Activated T-helper 9 cell treated with anti-CD3 and anti-CD28 coated beads, Interleukin-2, amount 50 U/mL, for 16 hours (primary cell): ENCODE measurements at places on chromosomes 12 and 14.

GRCh38 chr12:91364471-91365184 is 182.0 kb upstream of the DCN start:
- no peak for DNase-seq

- no peak for DNase-seq
These were observed 9.2 kb downstream of the EXOC3L4 start for GRCh38 chr14:103103461-103104388.

DNA sequence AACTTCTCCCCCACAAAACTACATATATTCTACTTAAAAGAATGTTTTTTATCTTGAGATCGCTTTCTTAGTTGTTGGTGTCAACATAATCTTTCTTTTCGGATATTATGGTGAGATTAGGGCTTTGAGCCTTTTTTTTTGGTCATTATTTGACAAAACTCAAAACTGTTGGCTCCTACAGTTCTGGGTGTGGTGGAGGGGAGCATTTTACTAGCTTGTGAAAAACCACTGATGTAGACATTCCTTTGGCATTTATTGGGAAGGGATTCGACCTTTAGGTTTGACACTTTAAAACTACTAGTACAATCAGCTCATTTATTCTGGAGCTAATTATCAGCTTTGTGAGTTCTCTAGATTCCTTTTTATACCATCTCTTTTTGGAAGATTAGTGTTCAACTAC is 24.4 kb downstream of the MSRB3 start:
- no peak for DNase-seq

DNA sequence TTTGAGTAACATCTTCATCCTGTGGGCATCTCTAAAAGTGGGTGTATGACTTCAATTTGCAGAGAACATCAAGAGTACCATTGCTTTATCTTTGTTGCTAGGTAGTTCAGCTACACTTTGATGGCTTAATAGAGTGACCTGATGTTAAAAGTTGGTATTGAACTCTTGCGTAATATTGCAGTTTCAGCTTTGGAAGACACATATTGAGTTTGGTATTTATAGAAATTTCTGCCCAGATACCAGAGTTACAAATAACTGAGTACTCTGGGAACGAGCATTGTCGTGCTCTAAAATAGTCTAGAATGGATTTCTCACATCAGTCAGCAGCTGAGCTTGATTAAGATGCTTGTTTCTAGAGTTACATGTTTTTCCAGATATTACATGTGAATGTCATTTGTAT is 24.8 kb upstream of the AKAP5 start:
- no peak for DNase-seq

- DNase-seq: no peak
These were observed 455 bp downstream of the ATP6V1D start for GRCh38 chr14:67358924-67359774.

DNA sequence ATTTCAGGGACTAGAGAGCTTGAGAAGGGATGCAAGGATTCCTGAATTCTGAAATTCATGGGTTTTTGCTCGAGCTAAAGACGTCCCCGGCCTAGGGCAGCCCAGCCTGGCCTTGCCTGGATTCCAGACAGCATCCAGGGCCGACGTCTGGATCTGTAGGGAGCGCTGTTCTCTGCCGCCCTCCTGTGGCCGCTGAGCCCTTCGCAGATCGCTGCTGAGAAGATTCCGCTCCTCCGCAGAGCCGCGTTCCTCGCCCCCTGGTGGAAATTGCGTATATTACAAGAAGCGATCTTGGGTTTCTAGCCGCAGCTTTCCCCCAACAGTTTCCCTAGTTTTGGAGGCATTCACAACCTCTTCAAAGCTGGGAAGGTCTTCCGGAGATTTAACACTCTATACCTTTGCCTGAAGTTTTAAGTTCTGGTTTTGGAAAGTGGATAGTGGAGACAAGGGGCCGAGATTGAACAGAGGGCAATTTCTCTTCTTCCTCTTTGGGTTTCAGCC is 5.1 kb downstream of the CISTR start:
- DNase-seq: peak; percentile 77
